Stimulated activated CD4-positive, alpha-beta T cell treated with anti-CD3 and anti-CD28 coated beads, TNF-alpha, amount 100 ng/mL, for 24 hours (primary cell): ENCODE measurements at places on chromosomes 5 and 9.

GRCh38 chr9:106649664-106650063, 213.3 kb upstream of the ZNF462 start:
- DNase-seq = no peak

DNA sequence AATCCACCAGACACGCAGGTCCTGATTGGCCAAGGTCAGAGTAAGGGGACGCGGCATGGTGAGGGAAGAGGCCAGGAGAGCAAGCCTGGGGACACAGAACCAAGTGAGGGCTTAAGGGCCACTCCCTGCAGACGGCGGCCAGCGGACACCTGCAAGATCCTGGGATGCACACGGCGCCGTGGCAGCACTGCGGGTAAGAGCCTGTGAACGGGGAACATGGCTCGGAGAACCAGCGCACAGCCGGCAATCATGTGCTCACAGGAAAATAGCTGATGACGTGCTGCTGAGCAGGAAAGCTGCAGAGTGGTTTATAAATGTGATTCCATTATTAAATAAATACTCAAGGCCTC, 27.0 kb upstream of the NSMF start:
- DNase-seq = no peak

DNA sequence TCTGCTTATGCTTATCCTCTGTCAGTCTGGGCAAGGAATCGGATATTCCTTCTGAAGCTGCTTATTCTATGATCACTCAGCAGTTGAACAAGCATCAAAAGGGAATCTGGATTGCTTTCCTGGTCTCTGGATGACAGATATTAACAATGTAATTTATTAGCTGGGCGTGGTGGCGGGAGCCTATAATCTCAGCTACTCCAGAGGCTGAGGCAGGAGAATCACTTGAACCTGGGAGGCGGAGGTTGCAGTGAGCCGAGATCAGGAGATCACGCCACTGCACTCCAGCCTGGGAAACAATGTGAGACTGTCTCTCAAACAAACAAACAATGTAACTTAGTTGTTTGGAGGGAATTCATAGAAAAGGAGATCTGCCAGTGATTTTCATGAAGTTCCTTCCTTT, 45.4 kb downstream of the DMRT1 start:
- DNase-seq = no peak

DNA sequence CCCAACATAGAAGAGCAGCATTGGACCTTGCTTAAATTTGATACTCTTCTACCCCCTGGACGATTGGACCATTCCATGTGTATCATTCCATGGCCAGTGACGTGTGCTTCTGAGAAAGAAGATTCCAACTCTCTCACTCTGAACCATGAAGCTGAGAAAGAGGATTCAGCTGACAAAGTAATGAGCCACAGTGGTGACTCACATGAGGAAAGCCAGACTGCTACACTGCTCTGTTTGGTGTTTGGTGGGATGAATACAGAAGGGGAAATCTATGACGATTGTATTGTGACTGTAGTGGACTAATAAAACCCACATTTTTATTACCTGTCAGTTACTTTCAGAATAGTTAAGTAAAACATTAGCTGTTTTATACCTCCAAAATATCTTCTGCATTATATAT, 7.5 kb downstream of the HSPA5 start:
- no peak for DNase-seq

DNA sequence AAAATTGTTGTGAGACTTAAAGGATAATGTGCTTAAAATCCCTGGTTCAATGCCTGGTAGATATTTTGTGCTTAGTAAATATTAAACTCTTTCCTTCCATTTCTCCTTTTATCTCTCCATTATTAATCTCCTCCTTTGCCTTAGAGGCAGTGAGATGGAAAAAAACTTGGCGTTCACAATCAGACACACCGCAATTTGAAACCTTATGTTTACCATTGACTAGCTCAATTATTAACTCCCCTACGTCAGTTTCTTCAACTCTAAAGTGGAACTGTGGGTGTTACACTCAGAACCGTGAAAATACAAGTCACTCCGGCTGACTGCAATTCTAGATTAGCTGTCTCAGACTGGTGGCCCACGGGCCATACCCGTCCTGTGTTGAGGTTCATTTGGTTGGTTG, 327.2 kb downstream of the DEPDC1B start:
- DNase-seq = no peak

- DNase-seq = no peak
Measured at GRCh38 chr5:69231851-69232250, 2.8 kb upstream of the CDK7 start.

DNA sequence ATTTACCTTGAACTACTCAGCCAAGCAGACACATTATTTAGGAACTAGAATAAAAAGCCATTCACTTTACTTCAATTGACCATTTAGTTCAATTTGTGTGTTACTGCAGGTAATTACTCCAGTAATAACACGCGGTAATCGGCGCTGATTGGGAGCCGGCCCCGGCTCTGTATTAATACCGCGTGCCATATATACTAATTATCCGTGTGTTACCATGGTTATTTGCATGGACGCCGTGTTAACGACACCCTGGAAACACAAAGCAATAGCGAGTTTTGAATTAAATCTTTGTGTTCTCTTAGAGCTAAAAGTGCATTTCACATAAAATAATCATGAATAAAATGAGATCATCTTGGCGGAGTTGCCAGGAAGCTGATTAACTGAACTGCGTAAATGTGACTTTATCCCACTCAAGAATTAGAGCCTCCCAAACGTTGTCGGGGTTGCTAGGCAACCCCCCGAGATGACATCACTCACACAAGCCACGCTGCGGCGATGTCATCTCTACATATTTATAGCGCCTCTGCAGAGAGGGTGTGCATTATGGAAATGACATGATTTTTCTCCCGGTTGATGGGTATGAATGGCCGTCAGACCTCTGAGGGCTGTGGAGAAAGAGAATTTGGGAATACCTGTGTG, 41.4 kb upstream of the RNU6ATAC start:
- no peak for DNase-seq

DNA sequence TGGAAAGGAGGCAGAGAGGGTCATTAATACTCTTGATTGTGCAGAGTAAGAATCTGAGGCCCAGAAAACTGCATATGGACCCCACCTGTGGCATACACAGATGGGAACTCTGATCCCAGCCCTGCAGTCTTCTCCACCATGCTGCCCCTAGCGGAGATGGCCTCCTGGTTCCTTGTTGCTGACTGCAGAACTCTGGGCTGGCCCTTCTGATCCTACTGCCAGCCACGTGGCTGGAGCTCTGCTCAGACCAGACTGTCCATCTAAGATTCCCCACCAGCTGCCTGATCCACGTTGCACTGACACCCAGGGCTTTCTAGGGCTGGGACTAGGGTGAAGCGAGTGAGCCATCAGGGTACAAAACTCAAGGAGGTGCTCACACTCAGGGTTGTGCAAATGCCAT, 245.7 kb upstream of the NR4A3 start:
- DNase-seq = no peak

DNA sequence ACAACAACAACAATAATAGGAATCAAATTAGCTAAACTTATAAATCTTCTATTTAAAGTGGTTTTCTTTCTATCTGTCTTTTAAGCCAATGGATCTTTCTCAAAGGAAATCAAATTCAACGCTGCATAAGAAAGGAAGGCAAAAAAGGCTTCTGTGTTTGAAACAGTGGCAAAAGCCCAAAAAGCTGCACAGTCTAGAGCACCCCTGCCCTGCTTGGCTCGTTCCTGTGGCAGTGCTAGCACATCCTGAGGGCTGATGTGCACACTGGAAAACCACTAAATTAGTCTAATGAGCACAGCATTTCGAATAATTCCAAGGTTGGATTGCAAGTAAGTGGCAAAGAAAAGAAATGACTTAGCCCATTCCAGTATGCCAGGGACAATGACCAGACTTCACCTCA, 80.7 kb downstream of the AP3B1 start:
- DNase-seq = no peak

- DNase-seq = no peak
Measured at GRCh38 chr5:120806202-120806601, 342.1 kb downstream of the PRR16 start.

DNA sequence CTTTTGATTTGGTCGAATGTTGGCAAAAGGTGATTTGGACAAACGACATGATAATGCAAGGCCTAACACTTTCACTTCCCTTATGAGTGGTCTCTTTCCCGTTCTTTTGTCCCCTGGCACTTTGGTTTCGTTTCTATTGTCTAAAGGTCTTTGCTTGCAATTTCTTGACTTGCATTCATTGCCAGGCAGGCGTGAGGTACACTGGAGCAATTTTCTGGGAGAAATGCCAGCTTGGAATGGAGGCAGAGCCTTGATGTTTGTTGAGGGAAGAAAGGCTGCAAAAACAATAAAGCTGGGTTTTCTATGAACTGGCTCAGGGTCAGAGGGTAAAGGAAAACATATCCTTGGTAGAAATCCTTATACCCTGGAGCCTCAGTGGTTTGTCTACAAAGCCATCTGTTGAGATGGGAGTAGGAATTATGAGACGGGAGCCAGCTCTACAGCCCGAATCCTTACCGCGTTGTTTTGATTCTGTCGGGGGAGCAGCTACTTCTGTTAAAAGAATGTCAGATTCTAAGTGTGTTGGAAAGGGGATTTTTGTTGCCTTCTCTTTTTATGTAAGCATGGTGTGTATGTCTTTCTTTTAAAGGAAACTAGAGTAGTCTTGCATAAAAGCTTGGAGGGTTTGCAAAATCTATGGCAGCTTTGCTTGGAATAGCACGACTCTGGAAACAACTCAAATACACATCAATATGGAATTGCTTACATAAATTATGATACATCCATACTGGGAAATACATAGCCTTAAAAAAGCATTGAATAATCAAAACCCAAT, 158.9 kb downstream of the RMI1 start:
- DNase-seq = no peak

DNA sequence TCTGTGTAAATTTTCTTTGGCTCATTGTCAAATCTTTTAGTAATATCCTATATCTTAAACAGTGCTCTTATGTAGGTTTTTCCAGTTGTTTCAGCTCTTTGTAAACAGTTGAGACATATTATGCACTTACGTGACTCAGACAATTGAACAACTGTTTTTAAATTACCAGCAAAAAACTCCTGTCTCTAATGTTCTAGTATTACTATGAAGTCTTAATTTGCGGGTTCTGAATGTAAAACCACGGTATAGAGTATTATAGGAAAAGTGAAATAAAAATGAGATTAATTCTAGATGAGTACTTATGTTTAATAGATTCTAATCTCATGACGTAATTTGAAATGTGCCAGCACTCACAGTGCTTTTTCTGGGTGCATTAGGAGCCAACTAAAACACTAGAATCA, 136.0 kb downstream of the GDNF start:
- DNase-seq = no peak

- no peak for DNase-seq
Measured at GRCh38 chr5:87886164-87886563, 382.5 kb downstream of the TMEM161B start.

DNA sequence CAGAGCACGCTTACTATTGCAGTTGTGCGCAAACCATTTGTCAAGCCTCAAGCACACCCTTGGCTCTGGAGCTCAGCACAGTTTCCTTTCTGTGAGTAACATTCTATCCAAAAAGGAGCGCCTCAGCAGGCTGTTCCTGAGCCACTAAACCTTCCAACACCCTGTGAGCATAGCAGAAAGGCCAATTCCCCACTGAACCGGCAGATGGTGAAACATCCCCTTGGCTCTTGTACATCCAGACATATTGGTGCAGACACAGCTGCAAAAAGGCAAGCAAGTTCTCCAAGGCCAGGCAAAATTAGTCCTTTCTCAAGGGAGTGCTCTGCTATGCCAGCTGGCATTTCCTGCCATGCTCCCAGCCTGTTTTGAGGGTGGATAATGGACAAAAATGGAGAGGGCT, 44.1 kb upstream of the CEMIP2 start:
- DNase-seq = no peak

DNA sequence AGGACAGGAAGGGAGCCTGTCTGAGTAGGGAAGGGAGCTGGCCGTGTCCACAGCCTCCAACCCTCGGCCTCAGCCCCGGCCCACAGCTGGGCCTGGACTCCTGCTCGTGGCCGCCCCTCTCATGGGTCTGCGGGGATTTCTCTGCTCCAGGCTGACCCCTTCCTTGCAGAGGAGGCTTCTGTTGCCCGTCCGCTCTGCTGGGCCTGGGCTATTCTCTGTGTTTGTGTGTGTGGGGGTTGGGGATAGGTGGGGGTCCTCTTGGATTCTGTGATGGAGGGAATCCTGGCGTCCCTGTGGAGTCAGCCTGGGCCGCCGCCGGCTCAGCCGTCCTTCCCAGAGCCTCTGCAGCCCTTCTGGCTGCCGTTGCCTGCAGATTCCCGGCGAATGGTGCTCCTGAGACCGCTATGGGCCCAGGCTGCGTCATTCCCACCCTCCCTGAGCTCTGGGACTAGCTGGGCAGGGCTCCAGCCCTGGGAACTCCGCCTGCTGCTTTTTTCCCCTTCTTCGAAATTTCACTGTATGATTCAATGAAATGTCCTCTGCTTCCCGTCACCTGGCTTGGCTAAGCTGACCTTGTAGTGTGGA, 64.2 kb downstream of the FGF18 start:
- DNase-seq = no peak

GRCh38 chr5:132134384-132134783, 60.8 kb downstream of the CSF2 start:
- DNase-seq = no peak
